AML-193 (cell line): ENCODE measurements at places on chromosomes 4 and X.

DNA sequence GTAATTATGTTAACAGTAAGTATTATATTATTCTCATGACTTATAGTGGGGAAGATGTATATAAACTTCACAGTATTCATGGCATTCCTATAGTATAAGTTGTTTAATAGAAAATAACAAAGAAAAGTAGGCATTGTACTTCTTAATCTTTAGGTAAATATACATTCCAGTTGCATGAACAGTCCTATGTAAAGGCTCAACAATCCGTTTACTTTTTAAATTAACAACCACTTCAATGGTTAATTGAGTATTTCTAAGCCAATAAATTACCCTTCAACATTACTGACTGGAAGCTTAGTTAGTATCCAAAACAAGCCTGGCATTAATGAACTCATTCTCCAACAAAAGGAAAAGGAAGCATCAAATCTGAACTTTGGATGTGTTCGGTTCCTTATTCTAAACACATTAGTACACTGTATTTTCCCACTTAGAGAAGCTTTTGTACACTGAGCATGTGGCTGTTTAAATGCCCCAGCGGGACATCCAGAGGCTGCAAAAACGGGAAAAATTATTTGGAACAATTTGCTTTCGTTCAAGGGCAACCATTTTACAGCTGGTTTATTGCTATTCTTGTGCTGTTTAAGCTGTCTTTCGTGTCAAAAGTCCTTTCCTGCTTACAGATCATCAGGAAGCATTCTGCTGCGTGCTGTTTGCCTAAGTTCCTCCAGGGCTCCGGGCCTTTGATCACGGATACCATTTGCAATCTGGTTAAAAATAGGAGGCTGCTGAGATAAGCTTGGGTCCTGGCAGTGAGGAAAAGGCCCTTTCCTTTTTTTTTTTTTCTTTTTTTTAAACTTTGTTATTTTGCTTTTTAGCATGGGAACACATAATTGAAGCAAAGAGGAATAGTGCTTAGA, 460.3 kb downstream of the SPRY1 start:
- no peak for DNase-seq

- DNase-seq = no peak
These were observed 47.8 kb upstream of the DUSP21 start for GRCh38 chrX:44795945-44796450.

GRCh38 chr4:163350672-163351071, 7.0 kb downstream of the NPY5R start:
- no peak for DNase-seq

DNA sequence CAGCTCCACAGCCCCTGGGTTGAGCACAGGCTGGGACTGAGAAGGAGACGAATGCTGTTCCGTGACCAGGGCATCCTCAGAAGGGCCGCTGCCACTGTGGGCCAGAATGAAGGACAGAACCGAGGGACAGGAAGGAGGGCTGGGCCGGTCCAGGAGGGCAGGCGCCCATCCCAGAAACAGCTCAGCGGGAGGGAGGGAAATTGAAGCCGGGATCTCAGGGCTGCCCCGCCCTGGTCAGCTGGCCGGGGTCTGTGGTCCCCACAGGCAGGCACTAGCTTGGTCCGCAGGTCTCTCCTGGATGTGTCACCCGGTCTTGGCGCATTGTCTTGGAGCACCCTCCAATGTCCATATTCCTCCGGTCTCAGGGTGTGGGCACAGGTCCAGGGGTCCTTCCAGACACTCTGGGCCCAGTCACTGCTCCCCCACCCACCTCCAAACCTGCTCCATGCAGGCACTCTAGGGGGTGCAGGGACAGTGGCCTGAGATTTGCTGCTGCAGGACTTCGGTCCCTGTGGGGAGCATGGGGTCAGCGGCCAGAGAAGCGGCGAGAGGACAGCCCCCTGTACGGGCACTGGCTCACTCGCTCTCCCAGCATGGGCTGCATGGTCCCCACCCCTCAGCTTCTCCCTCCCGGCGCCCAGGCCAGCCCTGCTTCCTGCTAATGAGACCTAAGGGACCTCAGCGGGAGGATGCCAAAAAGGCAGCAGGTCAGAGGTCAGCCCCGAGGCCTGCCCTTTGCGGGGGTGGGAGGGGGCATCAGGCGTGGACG, 23.9 kb upstream of the MXD4 start:
- DNase-seq = no peak
